ENCODE measurements at places on chromosomes 13 and 19.
A peak's percentile ranks its signal among the peaks of the same experiment; 100 is the strongest.

DNA sequence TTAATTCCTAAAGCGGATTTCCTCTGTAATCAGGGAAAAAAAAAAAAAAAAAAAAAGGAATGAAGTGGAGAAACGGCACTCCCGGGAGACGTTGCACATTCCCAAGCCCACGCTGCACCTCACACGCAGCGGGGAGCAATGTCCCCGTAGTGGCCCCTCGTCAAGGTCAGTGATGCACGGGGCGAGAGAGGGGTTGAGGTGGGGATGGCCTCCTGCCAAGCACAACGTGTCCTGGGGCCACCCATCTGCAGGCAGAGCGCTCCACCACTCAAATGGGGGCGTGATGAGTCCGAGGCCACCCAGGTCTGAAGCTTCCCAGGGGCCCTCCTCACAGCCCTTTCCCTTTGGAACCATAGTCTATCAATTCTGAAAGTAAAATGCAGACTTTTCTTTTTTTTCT lies 15.1 kb downstream of the PLK5 start:
- no peak for DNase-seq

GRCh38 chr13:98622931-98623331 lies 46.0 kb upstream of the STK24 start:
- no peak for DNase-seq

DNA sequence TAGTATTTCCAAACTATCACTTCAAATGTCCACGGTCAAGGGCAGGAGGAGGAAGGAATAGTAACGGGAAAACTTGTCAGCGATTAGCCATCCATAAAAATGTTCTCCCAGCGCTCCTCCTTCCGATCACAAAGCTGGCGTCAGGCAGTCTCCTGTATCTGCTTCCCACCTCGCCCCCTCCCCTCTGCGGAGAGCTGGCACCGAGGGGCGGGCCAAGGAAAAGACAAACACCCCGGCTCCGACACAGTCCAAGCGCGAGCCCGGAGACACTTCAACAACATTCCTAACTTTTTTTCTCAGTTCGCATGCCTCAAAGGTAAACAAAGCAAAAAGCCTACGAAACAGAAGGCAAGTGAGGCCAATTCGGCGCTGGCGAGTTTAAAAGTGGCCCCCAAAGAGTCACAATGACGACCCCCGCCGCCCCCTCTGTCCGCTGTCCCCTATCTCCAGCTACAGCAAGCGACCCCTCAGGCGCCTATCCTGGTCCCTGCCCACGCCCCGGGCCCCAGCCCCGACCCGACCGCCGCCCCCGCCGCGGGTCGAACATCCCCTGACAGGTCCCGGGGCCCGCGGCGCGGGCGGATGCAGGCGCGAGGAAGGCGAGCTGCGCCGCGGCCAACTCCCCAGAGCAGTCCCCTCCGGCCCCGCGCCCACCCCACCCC lies 736 bp downstream of the SMAD9 start:
- DNase-seq: peak; percentile 33

DNA sequence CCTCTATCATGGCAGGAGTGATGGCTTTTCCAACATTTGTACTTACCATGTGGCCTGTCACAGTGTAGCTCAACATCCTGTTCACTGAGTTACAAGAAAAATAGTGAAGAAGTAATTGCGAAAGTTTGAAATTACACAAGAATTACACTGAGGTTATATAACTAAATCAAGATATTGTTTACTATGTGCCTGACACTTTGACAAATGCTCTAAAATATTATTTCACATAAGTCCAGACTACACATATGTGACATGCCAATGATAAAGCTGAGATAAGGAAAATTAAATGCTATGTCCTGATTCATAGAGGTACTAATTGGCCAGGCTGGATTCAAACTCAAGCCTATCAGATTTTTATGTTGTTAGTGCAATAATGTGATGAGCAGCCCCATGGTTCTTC lies 451.7 kb downstream of the PCDH9 start:
- peak; percentile 7 for DNase-seq

DNA sequence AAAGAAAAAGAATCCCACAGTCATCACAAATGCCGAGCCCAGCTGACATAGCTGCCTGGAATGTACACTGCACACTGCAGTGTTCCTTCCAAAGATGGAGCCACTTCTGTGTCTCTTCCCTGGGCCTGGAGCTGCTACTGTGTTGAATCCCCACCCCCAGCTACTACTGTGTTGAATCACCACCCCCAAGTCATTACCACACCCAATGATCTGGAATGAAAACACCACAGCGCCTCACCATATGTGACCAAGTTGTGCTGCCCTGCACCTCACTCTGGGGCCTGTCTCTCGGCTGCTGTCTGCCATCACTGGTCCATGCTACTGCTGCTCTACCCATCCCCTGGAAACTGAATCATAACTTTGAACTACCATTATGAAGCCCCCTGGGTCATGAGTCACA lies 861.2 kb downstream of the UQCRFS1 start:
- peak; percentile 17 for DNase-seq

Measured in fibroblast of the aortic adventitia (primary cell).